ENCODE measurements at places on chromosomes 12 and 14. TPM values are rescaled to one million over a fixed set of nuclear protein-coding genes. Genes with fewer than 3 reads are reported as not detected.

DNA sequence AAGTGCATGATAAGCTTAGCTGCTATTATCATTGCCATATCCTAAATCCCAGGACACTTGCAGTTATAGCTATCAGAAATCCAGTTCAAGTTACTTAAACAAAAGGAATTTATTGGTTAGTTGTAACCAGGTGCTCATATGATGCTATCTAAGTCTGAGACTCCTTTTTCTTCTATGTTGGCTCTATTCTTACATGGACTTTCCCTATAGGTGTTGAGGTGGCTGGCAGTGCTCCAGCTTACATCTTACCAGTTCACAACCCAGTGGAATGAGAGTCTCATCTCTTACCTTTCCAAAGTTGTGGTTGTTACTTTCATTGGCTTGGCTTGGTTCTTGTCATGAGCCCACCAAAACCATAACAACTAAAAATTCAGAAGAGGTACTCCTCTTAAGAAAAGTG lies 94.6 kb downstream of the DACT1 start:
- no peak for DNase-seq

DNA sequence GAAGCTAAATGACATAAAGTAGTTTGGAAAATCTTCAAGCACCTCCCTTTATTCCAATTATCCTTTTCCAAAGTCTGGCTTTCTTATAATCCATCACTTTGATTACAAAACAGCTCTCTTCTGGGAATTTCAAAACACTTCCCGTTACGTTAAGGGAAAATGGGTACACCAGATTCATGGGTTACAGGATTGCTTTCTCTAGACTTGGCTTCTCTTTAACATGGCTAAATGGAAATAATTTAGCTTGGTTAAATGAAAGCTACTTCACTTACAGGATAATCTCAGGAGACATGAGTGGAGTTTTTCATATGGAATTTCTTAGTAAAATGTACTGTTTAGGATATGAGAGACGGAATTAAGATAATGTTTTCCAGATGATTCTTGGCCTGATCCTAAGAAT lies 14.7 kb downstream of the GSTZ1 start:
- DNase-seq = no peak

GRCh38 chr12:19675361-19675760 lies 236.1 kb downstream of the AEBP2 start:
- DNase-seq = no peak

The TAS2R8 gene
- not detected for total RNA-seq

GRCh38 chr14:68814539-68815297 lies 21.9 kb upstream of the ZFP36L1 start:
- DNase-seq = peak; percentile 68

GRCh38 chr12:95962222-95962621 lies 19.1 kb downstream of the AMDHD1 start:
- no peak for DNase-seq

DNA sequence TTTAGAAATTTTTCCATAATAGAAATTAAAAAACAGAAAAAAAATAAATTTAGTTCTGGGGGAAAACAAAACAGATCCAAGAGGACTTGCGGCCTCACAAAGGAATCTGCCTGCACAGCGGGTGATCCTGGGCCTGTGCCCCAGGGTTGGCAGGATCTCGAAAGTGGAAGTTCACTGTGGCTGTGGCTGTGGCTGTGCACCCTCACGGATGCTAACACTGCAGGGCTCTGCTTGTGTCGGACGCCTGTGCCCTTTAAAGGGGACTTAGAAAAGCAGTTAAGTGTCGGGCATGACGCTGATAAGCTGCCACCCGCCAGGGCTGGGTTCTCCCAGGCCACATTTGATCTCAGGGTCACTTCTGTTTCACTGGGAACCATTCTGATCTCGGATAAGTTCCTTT lies 209.1 kb downstream of the TTC7B start:
- no peak for DNase-seq

- DNase-seq = no peak
These were observed 38.4 kb downstream of the ANO6 start for GRCh38 chr12:45254254-45254653.

The PSMB11 gene
- total RNA-seq = not detected

DNA sequence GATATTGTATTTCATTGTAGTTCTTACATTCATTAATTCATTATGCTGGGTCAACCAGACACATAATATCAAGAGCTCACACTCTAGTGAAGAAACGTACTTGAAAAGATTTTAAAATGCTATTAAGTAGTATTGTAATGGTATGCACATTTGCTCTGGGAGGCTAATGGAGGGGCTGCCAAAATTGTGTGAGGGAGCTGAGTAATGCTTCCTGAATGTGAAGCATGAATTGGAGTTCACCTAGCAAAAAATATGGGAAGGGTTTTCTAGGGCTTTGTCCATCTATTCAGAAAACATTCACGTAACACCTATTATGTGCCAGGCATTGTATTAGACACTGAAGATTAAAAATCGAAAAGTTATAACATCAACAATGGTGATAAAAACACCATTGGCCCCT lies 403.8 kb upstream of the PDE3A start:
- no peak for DNase-seq

DNA sequence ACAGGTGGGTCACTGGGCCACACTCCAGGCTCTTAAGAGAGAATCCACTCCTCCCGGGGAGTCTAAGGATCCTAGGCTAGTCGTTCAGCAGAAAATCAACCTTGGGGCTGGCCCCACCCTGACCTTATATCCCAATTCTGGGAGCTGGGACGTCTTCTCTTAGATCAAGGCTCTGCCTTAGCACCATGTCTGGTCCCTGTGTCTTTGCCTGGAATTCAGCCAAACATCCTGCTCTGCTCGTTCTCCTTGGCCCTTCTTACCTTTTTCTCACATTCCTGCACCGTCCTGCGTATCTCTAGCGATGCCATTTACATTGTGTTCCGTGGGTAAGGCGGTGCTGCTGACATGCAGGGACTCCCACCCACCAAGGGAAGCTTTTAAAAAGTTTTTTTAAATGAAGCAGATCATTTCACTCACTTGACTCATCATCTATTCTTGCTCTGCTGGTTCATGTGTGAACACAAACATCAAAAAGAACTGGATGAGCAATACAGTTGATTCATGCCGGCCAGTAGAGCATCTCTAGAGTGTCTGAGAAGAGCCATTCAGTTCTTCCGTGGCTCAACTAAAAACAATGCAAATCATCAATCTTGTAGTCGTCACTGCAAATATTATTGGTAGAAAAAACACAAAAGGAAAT lies 50.2 kb downstream of the KCNK13 start:
- no peak for DNase-seq

The INHBC gene
- total RNA-seq = not detected

GRCh38 chr12:32496946-32497345 lies 97.6 kb downstream of the FGD4 start:
- DNase-seq = no peak

DNA sequence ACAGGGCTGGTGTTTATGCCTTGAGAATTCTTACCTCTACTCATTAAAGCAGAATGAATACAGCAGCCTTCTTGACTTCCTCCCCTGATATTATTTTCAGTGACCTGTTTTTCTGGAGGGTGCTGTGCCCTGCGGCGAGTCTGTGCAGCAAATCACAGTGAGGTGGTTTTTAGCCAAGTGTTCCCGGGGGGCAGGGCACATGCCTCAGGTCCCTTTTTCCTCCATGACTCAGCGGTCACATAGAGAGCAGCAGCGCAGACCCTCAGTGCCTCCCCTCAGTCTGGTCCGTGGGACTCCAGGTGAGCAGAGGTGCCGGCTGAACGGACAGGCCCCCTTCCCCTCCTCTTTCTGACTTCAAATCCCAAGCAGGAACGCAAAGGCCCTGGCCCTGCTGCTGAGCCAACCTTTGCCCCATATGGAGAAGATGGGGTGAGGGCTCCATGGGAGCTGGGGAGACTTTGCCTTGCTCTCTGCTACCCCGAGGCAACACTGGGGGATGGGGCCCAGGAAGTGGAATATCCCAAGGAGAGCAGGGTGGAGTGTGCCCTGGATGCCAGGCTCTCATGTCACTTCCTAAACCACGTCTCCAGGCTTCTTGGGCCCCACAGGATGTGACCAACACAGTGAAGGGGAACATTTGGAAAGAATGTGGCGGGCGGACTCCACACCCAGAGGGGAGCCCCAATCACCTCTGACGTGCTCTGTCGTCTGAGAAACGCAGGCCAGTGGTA lies 90.0 kb downstream of the DHRS2 start:
- DNase-seq = no peak

The ZFYVE26 gene
- total RNA-seq = 13.3 TPM

The ADAMTS20 gene
- total RNA-seq = not detected

The ESR2 gene
- 0.86 TPM for total RNA-seq

The ADAM21 gene
- total RNA-seq = 0.48 TPM

The ATF7IP gene
- total RNA-seq = 52.7 TPM

DNA sequence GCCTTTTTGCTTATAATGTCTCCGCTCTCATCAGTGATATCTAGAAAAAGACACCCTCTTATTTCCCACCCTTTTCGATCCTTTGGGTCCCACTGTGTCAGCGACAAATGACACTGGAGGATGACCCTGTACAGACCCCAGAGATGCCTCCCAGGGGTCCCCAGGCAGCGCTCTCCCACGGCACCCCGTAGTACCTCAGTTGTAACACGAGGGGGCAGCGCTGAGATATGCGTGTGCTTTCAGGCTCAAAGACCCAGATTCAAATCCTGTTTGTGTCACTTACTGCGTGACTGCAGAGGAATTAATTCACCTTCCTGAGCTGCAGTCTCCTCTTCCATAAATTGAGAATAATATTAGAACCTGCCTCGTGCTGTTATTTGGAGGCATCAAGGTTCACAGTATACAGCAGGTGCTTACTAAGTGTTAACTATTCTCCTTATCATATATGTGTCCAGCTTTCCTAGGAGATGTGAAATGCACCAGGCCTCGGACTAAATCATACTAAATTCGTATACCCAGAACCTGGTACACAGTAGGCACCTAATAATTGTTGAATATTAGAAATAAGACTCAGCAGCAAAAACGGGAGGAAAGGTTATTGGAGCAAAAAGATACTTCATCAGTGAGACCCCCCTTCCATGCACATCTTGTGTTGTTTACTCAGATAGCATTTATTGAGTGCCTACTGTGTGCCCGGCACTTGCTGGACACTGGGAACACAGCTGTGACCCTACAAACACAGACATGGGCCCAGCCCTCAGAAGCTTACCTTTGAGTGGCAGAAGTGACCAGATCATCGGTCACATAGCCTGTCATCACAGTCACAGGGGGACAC lies 99.9 kb downstream of the PHETA1 start:
- no peak for DNase-seq

The CEBPE gene
- total RNA-seq = not detected

- peak; percentile 86 for DNase-seq
These were observed 797 bp downstream of the UNG start for GRCh38 chr12:109098183-109098604.

The FAM186B gene
- 0.46 TPM for total RNA-seq

DNA sequence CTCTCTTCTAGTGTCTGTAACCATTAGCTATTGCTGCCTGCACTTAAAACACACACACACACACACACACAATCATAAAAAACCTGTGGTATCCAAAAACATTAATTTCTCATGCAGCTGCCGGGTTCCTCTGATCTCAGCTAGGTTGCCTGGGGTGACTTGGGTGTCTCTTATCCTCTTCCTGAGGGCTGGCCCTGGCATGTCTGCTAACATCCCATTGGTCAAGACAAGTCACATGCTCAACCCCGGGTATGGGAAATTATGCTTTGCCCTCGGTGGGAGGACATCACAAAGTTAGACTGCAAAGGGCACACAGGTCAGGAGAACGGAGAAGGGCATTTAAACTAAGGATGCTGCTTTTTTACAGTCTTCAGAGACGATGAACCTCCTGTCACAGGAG lies 55.7 kb downstream of the TRPV4 start:
- DNase-seq = peak; percentile 32

The DPPA3 gene
- not detected for total RNA-seq

DNA sequence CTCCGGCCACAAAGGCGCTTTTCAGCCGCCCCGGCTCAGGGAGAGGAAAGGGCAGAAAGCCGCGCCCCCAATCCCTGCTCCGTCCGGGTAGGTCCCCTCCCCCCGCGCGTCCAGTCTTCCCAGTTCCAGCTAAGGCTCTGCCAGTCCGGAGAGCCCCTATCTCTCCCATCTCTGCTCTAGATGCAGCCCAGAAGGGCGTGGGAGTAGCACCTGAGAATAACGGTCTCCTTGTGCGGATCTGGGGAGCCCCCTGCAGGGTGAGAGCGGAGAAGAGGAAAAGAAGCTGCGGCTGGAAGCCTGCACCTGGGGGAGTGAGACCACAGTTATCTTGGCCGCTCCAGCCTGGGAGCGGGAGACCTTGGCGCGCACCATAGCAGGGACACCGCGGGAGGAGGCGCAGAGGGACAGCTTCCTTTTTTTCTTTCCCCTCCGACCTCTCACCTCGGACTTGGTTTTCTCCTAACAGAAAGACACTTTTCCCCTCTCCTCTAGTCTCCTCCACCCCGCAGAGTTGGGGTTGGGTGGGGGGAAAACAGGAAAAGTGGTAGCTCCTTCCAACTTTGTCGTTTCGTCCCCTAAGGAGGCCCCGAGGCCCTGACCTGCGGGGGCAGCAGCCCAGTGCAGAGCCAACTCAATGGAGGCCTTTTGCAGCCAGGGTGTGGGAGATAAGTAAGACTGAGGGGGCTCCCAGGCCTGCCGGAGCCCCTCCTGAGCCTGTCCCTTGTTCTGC lies 2.4 kb downstream of the DHH start:
- no peak for DNase-seq

DNA sequence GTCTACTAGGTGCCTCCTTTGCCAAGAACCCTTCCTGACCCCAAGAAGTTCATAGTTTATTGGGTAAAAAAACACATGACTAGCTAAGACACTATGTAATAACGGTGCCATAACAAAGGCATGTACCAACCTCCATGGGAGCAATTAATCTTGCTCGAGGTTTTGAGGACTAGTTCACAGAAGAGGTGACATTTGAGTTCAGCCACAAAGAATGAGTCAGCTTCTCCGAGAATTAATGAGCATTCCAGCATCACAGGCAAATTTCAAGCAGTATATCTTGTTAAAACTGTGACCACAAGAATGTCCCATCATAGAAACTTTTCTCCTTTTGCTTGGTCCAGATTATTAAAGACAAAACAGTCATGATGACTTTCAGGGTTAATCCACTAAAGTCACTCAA lies 113.0 kb upstream of the RAP1B start:
- no peak for DNase-seq

GRCh38 chr14:72894623-72895378 lies 900 bp upstream of the DPF3 start:
- DNase-seq = peak; percentile 48

The PPP1R36 gene
- 0.19 TPM for total RNA-seq

The AICDA gene
- not detected for total RNA-seq
